ENCODE measurements at places on chromosomes 1 and 21.

DNA sequence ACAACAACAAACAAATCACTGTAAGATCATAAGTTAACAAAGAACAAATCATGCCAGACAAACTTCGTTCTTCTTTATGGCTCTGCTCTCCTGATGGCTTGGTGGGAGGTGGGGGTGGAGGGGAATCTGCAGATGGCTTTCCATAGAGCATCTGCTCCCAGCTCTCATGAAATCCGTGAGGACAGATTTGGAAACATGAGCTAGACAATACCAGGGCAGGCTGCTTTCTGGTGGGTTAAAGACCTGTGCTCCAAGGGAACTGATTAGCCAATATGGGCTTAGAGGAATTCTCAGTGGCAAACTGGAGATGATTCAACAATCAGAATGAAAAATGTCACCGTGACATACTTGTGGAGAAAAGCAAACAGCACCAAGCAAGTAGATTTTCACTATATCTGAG, 69.4 kb upstream of the TLR5 start:
- DNase-seq: no peak

DNA sequence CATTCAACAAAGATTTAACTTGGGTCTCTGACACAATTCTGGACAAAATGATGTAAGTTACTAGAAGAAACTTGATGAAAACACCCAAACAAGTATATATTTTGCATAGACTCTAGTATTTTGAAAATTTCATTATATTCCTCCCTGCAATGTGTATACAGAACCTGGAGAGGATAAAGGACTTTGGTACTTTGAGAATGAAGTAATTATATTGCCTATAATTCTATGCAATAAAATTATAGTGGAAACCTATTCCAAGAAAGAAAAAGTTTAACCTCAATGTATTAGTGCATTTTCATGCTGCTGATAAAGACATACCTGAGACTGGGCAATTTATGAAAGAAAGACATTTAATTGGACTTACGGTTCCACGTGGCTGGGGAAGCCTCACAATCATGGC, 1146.1 kb downstream of the KCNT2 start:
- no peak for DNase-seq

- DNase-seq: peak; percentile 22
Observed at GRCh38 chr1:223844787-223845036, 1.0 kb downstream of the TP53BP2 start.

GRCh38 chr1:29457496-29458368, 221.4 kb downstream of the PTPRU start:
- DNase-seq: no peak

DNA sequence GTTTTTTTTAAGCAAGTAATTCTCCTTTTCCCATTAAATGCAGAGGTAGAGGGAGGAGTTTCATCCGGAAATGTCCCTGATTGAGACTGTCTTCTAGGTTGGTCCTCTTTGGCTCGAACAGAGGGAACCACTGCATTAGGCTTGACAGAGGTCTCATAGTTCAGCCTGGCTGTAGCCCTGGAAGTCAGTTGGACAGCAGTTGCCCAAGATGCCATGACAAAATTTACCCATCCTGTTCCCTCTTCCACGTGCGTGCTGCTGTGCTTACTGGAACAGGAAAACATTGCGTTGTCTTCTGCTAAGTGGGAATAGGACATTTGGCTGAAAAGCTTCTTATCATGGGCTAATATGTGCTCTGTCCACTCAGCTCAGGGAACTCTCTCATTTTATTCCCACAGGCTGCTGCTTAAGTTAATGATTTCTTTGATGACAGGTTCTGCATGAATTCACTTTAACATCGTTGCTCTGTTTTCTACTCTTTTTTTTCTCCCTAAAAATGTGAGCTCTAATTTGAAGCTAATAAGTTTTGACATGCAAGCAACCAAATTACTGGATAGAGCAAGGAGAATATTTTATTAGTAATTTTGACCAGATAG, 18.0 kb downstream of the KCNK1 start:
- no peak for DNase-seq

DNA sequence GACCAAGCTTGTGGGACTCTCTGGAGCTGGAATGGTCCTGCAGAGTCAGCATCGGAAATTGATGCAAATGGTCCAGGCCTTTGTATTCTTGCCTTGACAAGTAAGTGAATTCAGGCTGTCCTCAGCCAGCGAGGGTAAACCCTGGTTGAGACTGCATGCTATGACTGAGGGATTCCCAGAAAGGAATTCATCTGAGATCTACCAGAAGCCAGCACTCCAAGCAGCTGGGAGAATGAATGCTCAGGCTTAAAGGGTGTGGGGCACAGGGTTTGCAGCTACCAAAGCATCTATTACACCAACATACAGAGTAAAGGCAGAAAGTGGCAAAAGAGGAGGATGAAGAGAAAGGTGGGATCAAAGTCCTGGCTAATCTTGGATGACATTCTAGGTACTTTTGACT, 257.0 kb upstream of the LYPLAL1 start:
- no peak for DNase-seq

GRCh38 chr1:113675302-113675701, 84.0 kb downstream of the PHTF1 start:
- DNase-seq: no peak
